ENCODE measurements at places on chromosomes 12 and 14.

- no peak for DNase-seq
These were observed 44.3 kb upstream of the HELB start for GRCh38 chr12:66258011-66258410.

DNA sequence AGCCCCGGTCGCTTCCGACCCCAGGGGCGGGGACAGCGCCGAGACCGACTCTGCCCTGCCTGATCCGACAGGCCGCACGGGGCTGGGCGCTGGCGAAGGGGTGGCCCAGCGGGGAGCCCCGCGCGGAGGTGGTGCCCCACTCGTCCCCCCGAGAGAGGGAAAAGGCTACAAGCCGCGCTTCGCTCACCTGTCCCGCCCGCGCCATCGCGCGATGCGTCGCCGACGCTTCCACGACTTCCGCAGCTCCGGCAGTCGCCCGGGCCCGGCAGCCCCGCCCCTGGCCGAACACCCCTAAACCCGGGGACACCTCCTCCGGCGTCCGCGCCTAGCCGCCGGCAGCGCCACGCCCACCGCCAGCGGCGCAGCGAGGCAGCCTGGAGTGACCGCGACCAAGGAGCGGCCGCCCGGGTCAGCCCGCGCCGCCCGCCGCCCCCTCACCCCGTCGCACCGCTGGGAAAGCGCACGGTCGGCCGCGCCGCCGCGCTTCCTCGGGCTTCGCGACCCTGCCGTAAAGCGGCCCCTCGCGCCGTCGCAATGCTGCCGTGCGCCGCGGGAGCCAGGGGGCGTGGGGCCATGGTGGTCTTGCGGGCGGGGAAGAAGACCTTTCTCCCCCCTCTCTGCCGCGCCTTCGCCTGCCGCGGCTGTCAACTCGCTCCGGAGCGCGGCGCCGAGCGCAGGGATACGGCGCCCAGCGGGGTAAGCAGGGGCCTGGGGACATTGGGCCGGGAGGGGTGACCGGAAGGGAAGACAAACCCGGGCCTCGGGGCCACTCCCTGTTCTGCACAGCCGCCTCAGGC is at the start of the genes BAG5 and COA8:
Gene BAG5 (minus strand): TSS at position 229 of the 797 bp plus-strand sequence. CDS start 1,493 bp downstream, outside the sequence.
Gene COA8 (plus strand): TSS at position 532 of the 797 bp plus-strand sequence. CDS start 42 bp downstream, at position 574.
- DNase-seq = peak; percentile 84

DNA sequence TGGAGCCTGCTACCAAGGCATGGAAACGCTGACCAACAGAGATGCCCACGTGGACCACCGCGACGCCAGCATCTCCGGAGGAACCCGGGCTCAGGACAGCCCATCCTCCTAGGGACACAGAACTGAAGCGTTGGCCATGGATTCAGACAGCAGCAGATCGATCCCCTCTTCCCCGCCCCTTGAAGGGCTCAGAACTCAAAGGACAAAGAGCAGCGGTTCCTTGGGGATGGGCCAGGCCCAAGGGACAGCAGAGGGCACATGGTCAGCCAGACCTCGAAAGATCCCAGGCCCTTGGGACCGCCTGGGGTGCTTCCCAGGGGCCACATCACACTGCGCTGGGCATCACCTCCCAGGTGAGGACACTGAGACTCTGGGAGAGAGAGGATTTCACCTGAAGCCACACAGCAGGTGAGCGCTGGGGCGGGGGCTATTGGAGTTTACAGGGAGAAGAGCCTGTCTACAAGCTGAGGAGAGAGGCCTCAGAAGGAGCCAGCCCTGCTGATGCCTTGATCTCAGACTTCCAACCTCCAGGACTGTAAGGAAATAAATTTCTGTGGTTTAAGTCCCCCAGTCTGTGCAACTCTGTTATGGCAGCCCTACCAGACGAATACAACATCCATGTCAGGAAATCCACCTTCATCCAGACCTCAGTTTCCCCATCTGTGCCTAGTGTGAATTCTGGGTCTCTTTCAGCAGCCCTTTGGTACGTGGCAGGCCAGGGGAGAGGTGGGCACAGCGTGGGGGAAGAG is 49.4 kb downstream of the CCNK start:
- no peak for DNase-seq

DNA sequence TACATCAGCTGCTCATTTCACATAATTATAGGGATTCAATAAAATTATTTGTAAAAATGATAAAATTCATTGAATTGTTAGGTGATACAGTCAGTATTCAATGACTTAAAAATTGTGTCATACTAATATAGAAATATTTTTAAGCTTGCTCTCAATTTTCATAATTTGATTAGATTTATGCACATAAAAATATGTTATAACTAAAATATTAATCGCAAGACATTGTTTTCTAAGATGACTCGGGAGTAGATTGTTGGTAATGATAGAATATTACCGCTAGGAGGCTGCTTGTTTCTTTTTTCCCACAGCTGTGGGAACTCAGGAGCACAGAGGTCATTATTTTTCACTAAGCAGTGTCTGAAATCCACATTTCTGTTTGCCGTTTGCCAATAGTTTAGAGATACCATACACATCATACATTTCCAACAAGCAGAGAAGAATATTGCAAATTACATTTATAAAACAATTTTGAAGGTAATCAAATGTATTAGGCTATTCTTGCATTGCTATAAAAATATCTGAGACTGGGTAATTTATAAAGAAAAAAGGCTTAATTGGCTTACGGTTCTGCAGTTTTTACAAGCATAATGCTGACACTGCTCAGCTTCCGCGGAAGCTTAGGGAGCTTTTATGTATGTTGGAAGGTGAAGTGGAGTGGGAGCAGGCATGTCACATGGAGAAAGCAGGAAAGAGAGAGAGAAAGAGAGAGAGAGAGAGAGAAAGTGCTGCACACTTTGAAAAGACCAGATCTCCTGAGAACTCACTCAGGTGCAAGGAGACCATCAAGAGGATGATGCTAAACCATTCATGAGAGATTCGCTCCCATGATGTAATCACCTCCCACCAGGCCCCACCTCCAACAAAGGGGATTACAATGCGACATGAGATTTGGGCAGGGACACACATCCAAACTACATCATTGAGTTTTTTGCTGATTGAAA is 9.2 kb downstream of the CD69 start:
- peak; percentile 47 for DNase-seq

DNA sequence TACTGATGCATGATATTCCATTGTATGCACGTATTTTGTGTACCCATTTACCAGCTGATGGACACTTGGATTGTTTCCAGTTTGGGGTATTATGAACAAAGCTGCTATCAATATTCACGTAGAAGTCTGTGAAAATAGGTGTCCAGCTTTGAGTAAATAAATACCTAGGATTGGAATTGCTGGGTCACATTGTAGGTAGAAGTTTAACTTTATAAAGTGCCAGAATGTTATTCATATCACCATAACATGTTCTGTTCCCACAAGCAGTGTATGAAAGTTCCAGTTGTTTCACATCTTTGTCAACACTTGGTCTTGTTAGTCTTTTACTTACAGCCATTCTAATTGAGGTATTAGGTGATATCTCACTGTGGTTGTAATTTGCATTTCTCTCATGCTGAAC is 108.0 kb upstream of the METAP2 start:
- DNase-seq = no peak

GRCh38 chr12:93102744-93103143 is 173.6 kb upstream of the EEA1 start:
- no peak for DNase-seq

DNA sequence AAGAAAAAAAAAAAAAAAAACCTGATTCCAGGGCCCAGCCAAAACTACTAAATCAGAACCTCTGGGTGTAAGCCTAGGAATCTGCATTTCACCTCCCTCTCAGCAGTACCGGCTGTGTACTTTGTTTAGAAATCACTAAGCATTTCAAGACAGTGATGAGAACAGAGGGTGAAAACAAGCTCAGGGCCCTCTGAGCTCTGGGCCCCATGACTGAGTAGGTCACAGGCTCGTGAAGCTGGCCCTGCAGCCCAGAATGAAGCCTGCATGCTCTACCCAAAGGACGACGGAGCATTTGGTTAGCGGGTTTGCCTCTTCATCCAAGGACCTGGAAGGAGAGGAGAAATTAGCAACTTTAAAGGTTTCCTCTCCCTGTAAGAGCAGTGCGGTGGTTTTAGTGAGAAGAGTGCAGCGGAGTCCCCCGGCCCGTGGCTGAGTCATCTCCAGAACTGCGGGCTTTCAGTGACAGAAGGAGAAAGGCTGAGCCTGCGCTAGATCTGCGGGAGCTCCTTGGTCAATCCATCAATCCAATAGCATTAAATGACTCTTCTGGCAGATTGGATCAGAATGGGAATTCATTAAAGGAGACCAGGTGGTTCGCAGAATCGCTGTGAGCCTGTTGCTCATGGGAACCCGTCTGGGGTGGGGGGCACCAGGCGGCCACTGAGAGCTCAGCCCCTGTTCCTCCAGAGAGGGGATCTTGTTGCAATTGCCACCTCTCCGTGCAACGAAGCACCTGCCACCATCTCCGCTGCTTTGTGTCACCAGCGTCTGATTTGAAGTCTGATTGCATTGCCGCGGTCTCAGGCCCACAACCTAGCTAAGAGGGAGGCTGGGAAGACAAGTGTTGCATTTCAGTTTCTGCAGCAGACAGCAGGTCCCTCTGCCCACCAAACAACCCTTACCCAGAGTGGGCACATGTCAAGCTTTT is 7.3 kb downstream of the IL31 start:
- DNase-seq = no peak

DNA sequence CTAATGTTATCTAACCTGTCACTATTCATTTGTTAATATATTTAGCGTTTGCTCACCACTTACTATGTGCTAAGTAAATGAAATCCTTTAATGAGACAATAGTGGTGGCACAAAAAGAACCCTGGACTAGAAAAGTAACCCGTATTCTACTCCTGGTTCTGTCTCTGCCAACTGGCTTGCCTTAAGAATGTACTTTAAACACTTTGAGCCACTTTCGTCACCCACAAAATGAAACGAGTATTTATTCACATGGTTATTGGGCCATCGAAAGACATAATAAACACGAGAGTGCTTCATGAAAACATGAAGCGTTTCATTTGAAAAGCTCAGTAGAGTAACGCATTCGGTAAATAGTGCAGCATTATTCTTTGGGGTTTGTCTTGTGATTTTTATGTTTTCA is 254.7 kb downstream of the EGLN3 start:
- DNase-seq = no peak

DNA sequence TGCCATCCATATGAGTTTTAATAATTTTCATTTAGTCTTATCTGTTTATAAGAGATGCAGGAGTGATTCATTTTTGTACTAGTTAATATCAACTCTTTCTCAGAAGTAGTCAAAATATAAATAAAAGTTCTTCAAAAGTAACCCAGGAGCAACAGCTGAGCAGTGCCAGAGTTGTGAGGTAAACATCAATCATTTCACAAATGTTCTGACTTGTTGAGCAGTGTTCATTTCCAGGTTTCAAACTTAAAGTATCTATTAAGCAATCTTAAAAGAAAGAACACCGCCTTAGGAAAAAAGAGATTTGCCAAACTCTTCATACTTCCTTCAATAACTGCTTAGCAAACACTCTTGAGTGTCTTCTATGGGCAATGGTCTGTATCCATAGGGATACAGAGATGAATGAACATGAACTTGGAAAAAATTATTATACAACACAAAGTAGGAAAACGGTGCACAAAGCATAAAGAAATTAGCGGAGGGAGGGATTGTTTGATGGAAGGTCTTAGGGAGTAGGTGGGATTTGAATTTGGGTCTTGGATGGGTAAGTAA is 41.9 kb upstream of the POC1B start:
- DNase-seq = no peak

GRCh38 chr12:62618930-62619329 is 152.3 kb downstream of the MON2 start:
- DNase-seq = no peak

DNA sequence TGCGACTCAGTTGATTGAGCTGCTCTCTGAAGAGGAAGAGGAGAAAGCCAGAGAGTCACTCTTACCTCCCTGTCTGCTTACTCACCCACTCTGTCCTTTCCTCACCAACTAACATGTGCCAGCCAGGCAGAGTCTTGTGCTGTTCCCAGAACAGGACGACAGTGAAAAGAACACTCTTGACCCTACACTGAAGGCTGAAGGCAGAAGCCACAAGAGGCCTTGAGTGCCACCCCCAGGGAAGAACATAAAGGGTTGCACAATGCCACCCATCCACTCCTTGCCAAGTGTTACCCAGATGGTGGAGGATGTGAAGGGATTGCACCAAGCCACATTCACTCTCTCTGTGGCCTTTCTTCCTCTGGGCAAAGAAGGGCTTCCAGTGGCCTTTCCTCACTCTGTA is 12.8 kb downstream of the ABHD4 start:
- DNase-seq = no peak

- DNase-seq = peak; percentile 98
These were observed 125.2 kb downstream of the MED13L start for GRCh38 chr12:116152268-116152667.

- DNase-seq = no peak
These were observed 367.0 kb upstream of the TMEM132C start for GRCh38 chr12:127899971-127900370.
